CD4-positive, alpha-beta T cell treated with Interleukin-15 for 1 hour (primary cell): ENCODE measurements at places on chromosomes 6 and 20.

- no peak for DNase-seq
Measured at GRCh38 chr20:18613553-18613952, 25.7 kb downstream of the DTD1 start.

DNA sequence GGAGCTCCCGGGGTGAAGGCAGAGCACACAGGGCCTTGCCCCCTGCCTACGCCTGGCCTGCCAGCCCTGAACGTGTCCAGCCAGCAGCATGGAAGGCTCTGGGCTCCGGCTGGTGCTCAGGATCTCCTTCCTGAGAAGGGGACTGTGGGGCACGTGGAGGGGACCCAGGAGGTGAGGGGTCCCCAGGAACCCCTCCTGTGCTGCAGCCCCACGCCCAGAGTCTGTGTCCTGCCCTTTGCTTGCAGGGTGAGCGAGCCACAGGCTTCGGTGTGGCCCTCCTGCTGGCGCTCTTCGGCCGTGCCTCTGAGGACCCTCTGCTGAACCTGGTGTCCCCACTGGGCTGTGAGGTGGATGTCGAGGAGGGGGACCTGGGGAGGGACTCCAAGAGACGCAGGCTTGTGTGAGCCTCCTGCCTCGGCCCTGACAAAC is 22.3 kb downstream of the NPEPL1 start:
- DNase-seq = no peak

DNA sequence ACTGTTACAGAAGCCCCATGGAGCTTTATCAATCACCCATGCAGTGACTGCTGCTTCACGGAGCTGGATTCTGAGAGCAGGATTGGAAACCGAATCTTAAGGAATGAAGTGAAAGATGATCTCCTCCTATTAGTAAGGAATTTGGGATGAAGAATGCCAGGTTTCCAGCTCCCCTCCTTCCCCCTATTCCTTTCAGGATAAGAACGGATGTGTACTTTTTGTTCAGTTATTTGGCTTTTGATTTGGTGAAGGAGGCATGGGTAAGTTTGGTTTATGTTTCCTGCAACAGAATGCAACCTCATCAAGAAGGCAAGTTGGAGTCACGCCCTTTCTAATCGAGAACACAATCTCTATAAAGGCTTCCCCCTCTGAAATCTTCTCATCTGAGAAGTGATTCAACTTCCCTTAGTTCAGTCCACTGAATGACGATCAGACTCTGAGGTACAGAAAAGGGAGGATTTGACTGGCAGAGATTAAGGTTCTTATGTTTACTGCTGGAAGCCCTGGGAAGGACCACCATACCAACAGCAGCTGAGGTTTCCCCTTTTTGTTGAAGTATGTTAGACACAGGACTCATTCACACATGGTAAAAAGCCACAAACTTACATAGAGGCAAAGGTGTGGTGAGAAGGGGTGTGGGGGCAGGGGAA is 5.5 kb downstream of the ELMO2 start:
- DNase-seq = peak; percentile 23

- no peak for DNase-seq
Measured at GRCh38 chr6:28486988-28487742, 28.4 kb downstream of the GPX6 start.

GRCh38 chr20:10316582-10316981 is 98.0 kb downstream of the SNAP25 start:
- no peak for DNase-seq

GRCh38 chr6:6547110-6547879 is 41.2 kb upstream of the LY86 start:
- DNase-seq = peak; percentile 80

DNA sequence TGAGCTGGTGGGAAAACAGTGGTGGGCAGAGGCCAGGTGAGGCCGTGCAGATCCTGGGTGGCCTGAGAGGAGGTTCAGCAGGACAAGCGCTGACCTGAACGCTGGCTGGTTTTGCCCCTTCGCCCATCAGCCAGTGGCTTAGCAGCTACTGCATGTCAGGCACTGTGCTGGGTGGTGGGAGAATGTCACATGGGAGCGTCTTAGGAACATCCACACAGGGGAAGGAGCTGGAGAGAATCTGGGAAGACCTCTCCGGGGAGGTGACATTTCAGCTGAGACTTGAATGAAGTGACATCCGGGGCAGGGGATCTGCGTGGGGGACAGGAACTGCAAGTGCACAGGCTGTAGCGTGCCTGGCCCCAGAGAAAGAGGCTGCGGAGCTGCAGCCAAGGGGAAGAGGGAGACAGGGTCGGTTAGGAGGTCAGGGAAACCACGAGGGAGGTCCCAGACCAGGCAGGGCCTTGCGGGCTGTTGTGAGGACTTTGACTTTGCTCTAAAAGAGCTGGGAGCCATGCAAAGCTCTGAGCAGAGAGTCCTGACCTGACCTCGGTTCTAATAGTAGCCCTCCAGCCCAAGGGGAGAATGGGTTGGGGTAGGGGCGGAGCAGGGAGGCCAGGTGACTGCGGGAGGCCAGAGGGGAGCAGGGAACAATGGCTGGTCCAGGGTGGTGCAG is 156.8 kb upstream of the PTPN1 start:
- DNase-seq = no peak
